ENCODE measurements at places on chromosomes 1 and 21.

DNA sequence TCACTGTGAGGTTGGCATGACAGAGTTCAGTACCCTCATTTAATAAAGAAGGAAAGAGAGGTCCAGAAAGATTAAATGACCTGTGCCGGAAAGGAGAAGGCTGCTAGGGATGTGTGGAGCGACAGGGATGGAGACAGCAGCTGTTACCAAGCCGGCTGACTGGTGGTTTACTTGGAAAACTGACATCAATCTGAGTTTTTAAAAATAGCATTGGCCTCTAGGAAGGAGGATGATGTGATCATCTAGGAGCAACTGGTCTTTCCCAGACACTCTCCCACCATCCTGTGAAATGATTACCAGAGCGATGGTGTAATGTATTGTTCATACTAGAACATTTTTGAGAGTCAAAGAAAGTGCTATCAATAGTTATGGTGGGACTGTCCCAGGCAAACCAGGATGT lies 154.4 kb downstream of the ZSCAN20 start:
- no peak for DNase-seq

- DNase-seq: no peak
Observed at GRCh38 chr1:53543778-53544695, 84.8 kb downstream of the DMRTB1 start.

GRCh38 chr21:14547834-14548513 lies 1.9 kb upstream of the SAMSN1 start:
- DNase-seq: no peak

DNA sequence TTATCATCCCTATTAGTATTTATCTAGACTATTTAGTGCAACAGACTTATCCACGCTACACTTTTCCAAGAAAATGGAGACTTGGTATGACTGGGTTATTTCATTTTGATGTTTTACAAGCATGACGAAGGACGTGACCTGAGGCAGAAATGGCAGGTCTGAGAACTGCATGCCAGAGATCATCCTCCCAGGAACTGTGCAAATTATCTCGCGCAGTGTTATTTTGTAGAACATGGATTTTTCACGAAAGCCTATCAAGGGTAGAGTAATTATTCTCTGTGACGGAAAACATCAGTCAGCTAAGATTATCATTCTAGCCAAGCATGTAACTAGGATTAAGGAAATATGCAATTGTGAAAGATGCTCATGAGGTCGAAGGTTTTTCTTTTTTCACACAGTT lies 361.5 kb upstream of the AJAP1 start:
- DNase-seq: no peak

DNA sequence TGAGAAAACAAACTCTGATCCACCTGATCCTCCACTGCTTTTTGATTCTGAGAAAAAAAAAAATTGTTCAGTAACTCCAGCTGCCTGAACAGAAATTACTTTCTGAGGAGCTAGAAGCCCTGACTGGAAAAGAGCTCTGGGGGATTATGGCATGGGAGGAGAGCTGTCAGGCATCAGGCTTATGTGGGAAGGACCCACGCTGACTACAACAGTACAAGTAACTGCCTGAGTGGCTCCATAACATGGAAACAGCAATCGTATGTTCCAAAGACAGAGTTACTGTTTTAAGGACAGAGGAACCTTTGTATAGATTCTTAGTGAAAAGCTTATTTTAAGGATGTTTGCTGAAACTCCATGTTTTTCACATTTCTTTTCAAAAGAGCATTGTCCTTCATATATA lies 1.2 kb upstream of the ANGPTL7 start:
- DNase-seq: no peak

GRCh38 chr1:247854899-247855545 lies 2.0 kb upstream of the TRIM58 start:
- DNase-seq: no peak

Data from GM04503 (cell line).